ENCODE measurements at places on chromosomes 2 and 18. TPM values are rescaled to one million over a fixed set of nuclear protein-coding genes. Genes with fewer than 3 reads are reported as not detected.

The ZBTB7C gene
- 0.38 TPM for total RNA-seq

The SNED1 gene
- 1.1 TPM for total RNA-seq

The PMAIP1 gene
- total RNA-seq: 131 TPM

The CCDC85A gene
- total RNA-seq: 0.04 TPM

The MGAT4A gene
- total RNA-seq: 2.1 TPM

The ADRA2B gene
- total RNA-seq: 1.9 TPM

The GAL3ST2 gene
- total RNA-seq: not detected

The SERPINB11 gene
- not detected for total RNA-seq

The WNT6 gene
- total RNA-seq: not detected

The DES gene
- 18.8 TPM for total RNA-seq
